ENCODE measurements at places on chromosomes 2 and 18. TPM values are rescaled to one million over a fixed set of nuclear protein-coding genes. Genes with fewer than 3 reads are reported as not detected.

- DNase-seq, result no peak
- H3K27ac ChIP-seq, result no peak overlapping the region
- no peaks in the 10 kb centered on the region for H3K27me3 ChIP-seq
- no peaks in the 10 kb centered on the region for H3K4me1 ChIP-seq
- H3K4me3 ChIP-seq, result no peak overlapping the region
- no peaks in the 10 kb centered on the region for H3K36me3 ChIP-seq
Observed at GRCh38 chr2:147709655-147710054, 135.2 kb upstream of the ACVR2A start.

Gene RFX8
- total RNA-seq, result not detected

Gene ITPRIPL1
- total RNA-seq, result 0.44 TPM

GRCh38 chr2:223915071-223915470 is 30.1 kb downstream of the WDFY1 start:
- DNase-seq, result no peak
- no peaks in the 10 kb centered on the region for H3K36me3 ChIP-seq
- H3K27me3 ChIP-seq, result no peaks in the 10 kb centered on the region
- no peaks in the 10 kb centered on the region for H3K4me1 ChIP-seq
- H3K4me3 ChIP-seq, result no peak overlapping the region

DNA sequence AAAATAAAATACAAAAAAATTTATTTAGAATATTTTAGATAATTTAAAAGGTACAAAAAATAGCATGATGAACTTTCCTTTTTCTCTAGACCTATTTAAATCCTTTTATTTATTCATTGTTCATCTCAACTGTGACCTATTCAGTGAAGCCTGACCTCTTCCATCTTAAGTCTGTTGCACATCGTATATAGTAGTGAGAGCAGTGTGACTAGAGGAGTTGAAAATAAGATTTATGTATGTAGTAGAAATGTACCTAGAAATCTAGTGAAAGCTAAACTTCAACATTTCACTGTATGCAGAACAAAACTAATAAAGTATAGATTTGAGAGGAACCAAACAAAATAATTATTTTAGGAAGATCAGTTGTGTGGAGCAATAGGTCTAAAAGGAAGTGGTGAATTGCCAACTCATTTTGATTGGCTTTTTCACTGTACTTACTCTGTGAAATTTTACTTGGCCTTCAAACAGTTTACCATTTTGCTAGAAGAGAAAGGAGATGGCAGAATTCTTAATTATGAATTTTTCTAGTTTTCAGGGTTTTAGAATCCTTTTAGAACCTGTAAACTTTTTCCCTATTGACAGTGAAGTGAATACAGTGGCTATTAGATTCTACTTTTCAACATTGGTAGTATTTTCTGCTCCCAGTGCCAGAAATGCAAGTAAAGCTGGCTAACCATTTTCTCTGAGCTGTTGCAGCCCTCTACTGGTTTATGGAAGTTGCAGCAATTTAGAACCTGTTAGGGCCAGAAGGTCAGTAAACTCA is 11.0 kb downstream of the ANKRD12 start:
- H3K4me1 ChIP-seq, result peaks cover 5% of the 10 kb centered on the region
- no peak overlapping the region for H3K4me3 ChIP-seq
- no peaks in the 10 kb centered on the region for H3K27me3 ChIP-seq

DNA sequence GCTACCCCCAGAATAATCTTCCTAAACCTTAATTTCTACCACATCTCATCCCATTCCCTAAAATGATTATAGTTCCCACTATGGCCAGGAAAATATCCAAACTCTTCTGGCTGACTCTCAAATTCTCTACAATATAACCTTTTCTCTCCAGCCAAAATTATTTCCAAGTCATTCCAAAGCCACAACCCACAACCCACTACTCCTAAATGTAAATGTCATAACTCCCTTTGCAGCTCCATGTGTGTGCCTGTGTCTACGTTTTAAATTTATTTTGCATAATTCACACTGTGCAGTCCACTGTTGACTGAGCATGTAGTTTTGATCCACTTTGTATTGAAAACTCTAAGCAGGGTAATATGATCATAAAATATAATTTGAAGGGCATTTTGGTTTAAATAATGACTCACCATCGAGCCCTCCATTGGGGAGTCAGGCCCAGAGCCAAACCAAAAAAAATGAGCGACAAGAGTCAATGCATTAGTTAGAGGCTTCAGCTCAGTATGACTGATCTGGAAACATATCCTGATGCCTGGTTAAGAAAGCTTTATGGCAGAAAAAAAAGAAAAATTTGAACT is 171.0 kb downstream of the AFF3 start:
- H3K36me3 ChIP-seq, result no peaks in the 10 kb centered on the region
- no peak overlapping the region for H3K4me3 ChIP-seq
- H3K27ac ChIP-seq, result no peak overlapping the region
- no peak for DNase-seq

GRCh38 chr2:127707890-127708648 is 6.8 kb downstream of the SFT2D3 start:
- no peak for DNase-seq
- no peak overlapping the region for H3K4me3 ChIP-seq
- no peaks in the 10 kb centered on the region for H3K27me3 ChIP-seq
- H3K4me1 ChIP-seq, result peaks cover 4% of the 10 kb centered on the region

DNA sequence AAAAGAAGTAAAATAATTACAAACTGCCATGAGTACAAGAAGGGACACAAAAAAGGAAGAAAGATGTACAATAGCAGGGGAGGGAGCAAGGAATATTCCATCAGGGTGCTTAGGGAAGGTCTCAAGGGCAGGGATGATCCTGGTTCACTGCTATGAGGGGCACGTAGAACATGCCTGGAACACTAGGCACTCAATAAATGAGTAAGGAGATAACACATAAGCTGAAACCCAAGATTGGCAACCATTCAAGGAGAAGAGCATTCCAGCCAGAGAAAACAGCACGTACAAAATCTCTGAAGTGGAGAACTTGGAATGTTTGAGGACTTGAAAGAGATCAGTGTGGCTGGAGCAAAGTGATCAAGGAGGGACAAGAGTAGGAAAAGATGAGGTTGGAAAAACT is 103.2 kb downstream of the FAM161A start:
- no peak overlapping the region for H3K4me3 ChIP-seq
- H3K27me3 ChIP-seq, result no peaks in the 10 kb centered on the region
- H3K4me1 ChIP-seq, result no peaks in the 10 kb centered on the region
- DNase-seq, result no peak
- no peaks in the 10 kb centered on the region for H3K36me3 ChIP-seq

Gene PLB1
- 1.3 TPM for total RNA-seq

DNA sequence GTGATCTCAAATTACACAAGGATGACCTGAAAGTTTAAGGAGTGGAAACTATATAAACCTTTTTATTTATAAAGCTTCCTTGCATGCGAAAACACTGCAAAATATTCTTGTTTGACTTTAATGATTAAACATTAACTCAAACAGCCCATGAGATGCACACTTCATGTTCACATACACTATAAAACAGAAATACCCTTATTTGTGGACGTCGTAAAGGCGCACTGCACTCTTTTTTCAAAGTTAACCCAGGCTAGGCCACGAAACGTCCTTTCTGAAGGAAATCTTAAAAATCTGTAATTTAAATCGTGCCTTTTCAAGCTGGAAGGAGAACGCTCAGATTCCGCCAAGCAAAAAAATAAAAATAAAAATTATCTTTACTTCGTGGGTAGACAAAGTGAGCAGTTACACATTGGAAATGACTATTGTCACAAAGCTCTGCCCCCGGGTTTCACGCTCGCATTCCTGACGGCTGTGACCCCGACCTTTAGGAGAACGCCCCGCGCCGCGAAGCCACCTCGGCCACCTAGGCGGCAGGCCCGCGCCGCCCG is 728 bp downstream of the FAM168B start:
- H3K4me1 ChIP-seq, result no peaks in the 10 kb centered on the region
- no peaks in the 10 kb centered on the region for H3K27me3 ChIP-seq
- peak; percentile 31 for DNase-seq
- peak overlapping the region; percentile 97 for H3K27ac ChIP-seq
- H3K36me3 ChIP-seq, result peaks cover under 1% of the 10 kb centered on the region

Gene ZNF804A
- 0.13 TPM for total RNA-seq

Gene SOCS6
- 34.2 TPM for total RNA-seq

GRCh38 chr2:201460532-201460931 is 9.0 kb downstream of the STRADB start:
- H3K4me1 ChIP-seq, result peaks cover 21% of the 10 kb centered on the region
- no peak overlapping the region for H3K27ac ChIP-seq
- no peak for DNase-seq
- H3K27me3 ChIP-seq, result no peaks in the 10 kb centered on the region
- no peak overlapping the region for H3K4me3 ChIP-seq

DNA sequence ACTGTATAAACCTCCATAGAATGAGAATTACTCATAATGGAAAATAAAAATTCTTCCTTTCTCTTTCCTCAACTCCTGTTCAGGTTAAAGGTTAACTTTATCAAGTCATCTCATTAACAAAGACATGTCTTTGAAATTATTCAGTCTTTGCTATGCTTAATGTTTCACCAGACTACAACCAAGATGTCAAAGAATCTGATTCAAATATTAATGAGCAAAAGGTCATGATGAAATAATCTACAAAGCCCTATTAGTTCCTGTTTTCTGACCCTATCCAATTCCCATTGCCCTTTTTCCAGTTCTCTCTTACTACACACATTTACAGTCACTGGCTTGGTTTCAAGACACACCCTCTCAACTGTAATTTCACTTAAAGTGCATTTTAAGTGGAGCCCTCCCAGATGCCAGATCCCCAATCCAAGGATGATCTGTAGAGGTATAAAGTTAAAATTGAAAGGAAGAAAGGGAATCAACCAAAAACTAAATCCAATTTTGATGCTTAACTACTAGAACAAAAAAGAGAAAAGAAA is 246.9 kb upstream of the CYP26B1 start:
- no peaks in the 10 kb centered on the region for H3K4me1 ChIP-seq
- peak; percentile 22 for DNase-seq
- H3K27me3 ChIP-seq, result no peaks in the 10 kb centered on the region
- no peak overlapping the region for H3K4me3 ChIP-seq

DNA sequence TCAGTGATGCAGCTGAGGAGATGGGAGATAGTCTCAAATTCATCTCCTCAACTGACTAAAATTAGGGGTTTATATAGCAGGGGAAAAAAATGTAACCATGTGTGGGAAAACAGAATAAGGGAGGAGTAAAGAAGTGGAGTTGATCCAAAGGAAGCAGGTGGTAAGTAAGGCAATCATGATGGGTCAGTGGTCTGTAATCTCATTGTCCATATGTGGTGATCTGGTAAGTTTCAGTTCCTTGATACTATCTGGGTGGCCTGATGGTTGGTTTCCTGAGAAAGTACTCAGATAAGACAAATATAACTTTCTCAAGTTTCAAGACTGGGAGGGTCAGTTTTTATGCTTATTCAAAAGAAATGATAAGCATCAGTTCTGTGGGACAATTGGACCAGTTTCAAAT is 312.3 kb upstream of the KCNJ3 start:
- no peaks in the 10 kb centered on the region for H3K36me3 ChIP-seq
- H3K4me3 ChIP-seq, result no peak overlapping the region
- no peak for DNase-seq
- no peaks in the 10 kb centered on the region for H3K27me3 ChIP-seq
- no peaks in the 10 kb centered on the region for H3K4me1 ChIP-seq

DNA sequence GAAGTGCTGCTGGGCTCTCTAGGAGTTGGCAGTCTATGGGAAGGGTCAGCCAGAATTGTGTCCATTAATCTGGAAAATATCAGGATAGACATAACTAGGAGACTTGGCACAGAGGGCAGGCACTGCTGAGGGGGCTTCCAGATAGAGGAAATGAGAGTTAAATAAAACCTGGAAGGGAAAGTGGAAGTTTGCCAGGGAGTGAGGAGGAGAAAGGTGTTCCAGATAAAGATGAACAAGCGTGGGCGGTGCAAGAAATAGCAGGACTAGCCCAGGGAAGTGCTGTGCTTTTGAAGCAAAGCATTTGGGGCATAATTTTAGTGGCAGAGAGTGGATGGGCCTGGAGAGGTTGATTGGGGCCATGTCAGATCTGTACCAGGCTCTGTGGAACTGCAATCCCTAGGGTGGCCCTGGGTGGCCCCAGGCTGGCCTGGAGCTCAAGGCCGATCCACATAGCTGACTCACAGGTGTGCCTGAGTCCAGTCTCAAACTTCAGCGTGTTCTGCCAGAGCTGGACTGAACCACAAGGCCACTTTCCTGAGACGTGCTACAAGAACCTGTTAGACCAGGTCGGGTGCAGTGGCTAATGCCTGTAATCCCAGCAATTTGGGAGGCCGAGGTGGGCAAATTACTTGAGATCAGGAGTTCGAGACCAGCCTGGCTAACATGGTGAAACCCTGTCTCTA is 26.9 kb downstream of the GALM start:
- no peaks in the 10 kb centered on the region for H3K36me3 ChIP-seq
- peak; percentile 38 for DNase-seq
- no peak overlapping the region for H3K27ac ChIP-seq
- H3K4me3 ChIP-seq, result no peak overlapping the region
- H3K27me3 ChIP-seq, result no peaks in the 10 kb centered on the region

Gene ABCB11
- total RNA-seq, result 0.74 TPM

Gene EPHA4
- 17.1 TPM for total RNA-seq

DNA sequence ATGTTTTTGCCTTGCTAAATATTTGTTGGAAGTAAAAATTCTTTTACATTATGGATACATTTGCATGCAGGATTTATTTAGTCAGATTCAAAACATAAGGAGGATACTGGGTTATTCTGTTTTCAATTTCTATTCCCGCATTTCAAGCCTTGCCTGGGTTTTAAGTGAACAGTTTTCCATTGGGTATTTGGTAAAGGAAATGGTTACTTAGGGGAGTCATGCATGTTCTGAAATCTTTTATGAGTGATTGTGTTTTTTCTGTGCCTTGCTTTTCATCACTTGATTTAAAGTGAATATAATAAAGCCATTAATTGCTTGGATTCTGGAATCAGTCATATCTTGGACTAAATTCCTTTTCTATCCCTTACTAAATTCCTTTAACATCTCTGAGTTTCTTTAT is 12.0 kb upstream of the SP9 start:
- no peak overlapping the region for H3K4me3 ChIP-seq
- peaks cover 29% of the 10 kb centered on the region for H3K27me3 ChIP-seq
- peaks cover 13% of the 10 kb centered on the region for H3K4me1 ChIP-seq

GRCh38 chr2:36516136-36516870 is 81.7 kb downstream of the FEZ2 start:
- no peaks in the 10 kb centered on the region for H3K4me1 ChIP-seq
- no peak overlapping the region for H3K27ac ChIP-seq
- H3K27me3 ChIP-seq, result no peaks in the 10 kb centered on the region
- no peak overlapping the region for H3K4me3 ChIP-seq
- H3K36me3 ChIP-seq, result peaks cover 20% of the 10 kb centered on the region

GRCh38 chr2:42984081-42984480 is 191.7 kb upstream of the HAAO start:
- H3K4me3 ChIP-seq, result no peak overlapping the region
- H3K27ac ChIP-seq, result no peak overlapping the region
- no peaks in the 10 kb centered on the region for H3K36me3 ChIP-seq
- DNase-seq, result no peak
- peaks cover 4% of the 10 kb centered on the region for H3K4me1 ChIP-seq
- no peaks in the 10 kb centered on the region for H3K27me3 ChIP-seq

DNA sequence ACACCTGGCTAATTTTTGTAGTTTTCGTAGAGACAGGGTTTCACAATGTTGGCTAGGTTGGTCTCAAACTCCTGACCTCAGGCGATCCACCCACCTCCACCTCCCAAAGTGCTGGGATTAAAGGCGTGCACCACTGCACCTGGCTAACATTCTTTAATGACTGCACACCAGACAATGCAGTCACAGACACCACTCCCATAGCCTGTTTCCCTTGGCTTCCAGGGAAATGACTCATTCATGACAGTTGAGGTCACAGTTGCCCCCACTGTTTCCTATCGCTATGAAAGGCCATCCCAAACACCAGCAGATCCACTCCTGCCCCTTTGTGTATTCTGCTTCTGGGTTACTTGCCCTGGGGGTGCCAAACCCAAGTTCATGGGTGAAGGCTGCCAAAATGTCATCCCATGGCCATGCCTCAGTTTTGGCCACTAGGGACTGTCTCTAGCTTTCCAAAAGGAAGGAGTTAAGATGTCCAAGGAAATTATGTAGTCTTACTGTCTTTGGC is 8.7 kb downstream of the CHMP1B start:
- H3K36me3 ChIP-seq, result no peaks in the 10 kb centered on the region
- DNase-seq, result peak; percentile 45
- H3K27me3 ChIP-seq, result no peaks in the 10 kb centered on the region
- no peaks in the 10 kb centered on the region for H3K4me1 ChIP-seq
